ENCODE measurements at places on chromosomes 11 and 22.

- no peak for DNase-seq
Measured at GRCh38 chr11:78469896-78470295, 52.3 kb upstream of the GAB2 start.

- DNase-seq: no peak
Measured at GRCh38 chr11:124657904-124658303, 15.6 kb downstream of the SIAE start.

DNA sequence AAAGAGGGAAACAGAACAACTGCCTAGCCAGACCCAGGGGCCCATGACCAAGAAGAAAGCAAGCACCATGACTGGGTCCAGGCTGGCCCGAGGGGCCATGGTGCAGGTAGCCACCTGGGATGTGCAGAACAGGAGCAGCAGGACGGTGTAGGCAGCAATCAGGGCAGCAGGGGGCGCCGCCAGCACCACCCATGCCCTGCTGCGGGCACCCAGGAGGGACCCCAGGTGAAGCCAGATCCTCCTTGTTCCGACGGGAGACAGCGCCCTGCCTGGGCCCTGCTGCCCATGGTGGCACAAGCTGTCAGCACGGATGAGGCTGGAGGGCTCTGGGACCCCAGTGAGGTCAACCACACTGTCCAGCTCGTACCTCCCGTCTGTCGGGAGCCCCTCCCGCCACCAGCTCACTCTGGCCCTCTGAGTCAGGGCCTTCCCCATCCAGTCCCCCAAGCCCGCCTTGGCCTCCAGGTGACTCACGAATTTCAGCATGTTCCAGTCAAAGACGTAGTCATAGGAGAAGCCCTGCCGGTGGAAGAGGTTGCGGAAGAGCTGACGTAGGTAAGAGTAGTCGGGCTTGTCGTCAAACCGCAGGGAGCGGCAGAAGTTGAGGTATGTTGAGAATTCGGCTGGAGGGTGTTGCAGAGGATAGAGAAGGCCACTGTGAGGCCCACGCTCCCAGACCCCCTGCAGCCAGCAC is 18.8 kb downstream of the CSNK1E start:
- no peak for DNase-seq

DNA sequence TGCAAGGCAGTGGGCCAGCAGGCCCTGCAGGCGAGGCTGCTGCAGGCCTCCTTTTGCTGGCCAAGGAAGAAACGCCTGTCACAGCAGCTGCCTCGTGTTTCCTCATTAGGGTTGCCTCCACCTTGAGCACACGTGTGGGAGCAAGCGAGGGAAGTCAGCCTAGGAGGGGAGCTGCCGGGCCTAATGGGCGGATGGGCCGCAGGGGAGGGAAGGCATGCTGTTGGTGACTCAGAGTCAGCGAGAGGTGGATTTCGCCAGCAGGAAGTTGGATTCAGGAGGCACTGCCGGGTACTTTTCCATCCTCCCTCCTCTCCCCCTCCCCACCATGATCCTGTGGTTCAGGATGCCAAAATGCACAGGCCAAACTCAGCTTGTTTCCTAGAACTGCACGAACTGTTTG is 498.7 kb downstream of the METTL15 start:
- DNase-seq: no peak

DNA sequence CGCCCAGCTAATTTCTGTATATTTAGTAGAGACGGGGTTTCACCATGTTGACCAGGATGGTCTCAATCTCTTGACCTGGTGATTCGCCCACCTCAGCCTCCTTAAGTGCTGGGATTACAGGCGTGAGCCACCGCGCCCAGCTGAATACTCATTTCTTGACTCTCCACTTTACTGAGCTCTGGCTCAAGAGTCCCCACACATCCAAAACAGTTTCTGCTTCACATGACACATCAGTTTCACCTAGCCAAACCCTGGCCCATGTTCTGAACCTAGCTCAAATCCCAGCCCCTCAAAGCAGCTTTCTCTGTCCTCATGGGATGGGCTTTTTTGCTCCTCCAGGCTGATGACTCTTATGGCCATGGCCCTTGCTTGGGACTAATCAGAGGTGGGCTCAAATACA is 9.8 kb downstream of the HYOU1 start:
- no peak for DNase-seq
